Activated CD4-positive, alpha-beta T cell treated with anti-CD3 and anti-CD28 coated beads for 1 hour (primary cell): ENCODE measurements at places on chromosomes 1 and 21.
A peak's percentile ranks its signal among the peaks of the same experiment; 100 is the strongest.

GRCh38 chr1:76546354-76546933 lies 320.8 kb upstream of the ST6GALNAC5 start:
- no peak for DNase-seq

DNA sequence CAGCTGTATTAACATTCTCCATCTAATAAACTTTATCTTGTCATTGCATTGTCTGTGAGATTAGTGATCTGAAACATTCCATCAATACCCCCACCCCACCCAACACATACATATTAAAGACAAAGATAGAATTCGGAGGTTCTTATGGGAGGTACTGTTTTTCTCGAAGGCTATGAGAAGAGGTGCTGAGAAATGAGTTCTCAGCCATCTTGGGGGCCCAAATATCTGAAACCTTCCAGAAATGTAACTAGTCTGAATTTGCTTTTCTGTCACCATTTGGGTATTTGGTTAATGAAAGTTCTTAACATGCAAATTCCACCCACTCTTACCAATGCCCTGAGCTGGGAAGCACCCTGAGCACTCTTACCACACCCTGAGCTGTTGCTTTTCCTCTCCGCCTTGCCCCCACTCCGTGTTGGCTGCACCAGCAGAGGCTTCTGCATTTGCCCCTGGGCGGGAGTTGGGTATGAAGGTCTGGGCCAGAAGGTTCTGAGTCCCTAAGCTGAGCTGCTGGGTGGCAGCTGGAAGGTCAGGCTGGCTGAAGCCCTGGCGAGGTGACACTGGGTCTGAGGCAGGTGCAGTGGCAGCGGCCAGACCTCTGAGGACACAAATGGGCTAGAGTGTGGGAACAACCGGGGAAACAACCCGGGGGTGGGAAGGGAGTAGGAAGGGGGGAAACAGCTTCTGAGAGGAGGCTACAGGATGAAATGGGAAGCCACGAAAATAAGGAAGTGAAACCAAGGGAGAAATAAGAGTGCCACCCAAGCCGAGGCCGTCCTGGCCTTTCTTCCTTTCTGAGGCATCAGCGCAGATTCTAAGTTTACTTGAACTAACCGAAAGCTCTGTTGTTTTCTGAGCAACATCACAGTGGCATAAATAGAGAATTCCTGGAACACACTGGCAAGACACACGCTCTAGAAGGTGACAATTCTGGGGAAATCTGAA lies 26.3 kb upstream of the IER5 start:
- DNase-seq, result no peak

GRCh38 chr1:48944811-48945210 lies 168.1 kb upstream of the BEND5 start:
- DNase-seq, result no peak

DNA sequence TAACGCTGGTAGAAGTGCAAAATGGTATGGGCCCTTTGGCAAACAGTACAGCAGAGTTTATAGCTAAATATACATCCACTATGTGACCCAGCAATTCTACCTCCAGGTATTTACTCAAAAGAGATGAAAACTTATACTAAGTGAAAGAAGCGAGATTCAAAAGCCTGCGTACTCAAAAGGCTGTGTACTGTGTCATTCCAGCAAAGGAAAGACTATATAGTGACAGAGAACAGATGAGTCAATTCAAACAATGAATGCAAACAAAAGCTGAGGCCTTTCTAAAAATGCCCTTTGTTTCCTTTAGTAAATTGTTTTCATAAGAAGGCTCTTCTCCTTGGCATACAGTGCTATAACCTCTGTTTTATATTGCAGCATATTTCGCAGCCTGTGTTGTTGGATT lies 268.8 kb upstream of the CSF3R start:
- no peak for DNase-seq

GRCh38 chr1:9715536-9716226 lies 64.2 kb downstream of the PIK3CD start:
- peak; percentile 33 for DNase-seq

GRCh38 chr1:77471691-77472090 lies 189.9 kb downstream of the AK5 start:
- DNase-seq, result no peak
